Fibroblast of mammary gland (primary cell): ENCODE measurements at places on chromosomes 7 and 10.

DNA sequence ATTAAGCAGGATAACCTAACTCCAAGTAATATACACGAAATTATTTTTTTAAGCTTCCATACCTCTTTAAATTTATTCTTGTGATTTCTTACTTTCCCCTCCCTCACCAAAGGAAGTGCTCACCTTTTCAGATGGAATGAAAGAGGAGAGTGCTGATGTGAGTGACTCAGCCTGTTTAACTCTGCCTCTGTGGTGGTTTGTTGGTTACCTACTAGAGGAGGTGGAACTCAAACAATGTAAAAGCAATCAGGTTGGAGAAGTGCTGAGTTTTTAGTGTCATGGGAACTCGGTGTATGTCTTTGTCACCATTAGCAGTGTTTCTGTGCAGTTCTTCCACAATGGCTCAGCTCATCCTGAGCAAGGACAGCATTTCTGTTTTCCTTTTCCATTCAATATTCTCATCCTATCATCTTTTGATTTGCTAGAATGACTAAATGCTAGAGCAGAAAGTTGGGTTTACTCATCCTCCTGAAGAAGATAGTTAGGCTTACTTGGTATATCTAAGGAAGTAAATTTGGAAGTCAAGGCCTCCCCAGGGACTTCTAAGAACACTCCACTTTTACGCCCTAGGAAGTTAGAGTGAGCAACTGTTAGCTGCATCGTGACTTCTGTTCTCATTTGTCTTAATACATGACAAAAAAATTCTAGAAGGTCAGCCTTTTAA is 6.0 kb downstream of the ADD3 start:
- DNase-seq, result peak; percentile 74

GRCh38 chr10:21055339-21056135 is 158.4 kb upstream of the NEBL start:
- no peak for DNase-seq

GRCh38 chr7:100506356-100506923 is 22.7 kb downstream of the NYAP1 start:
- DNase-seq, result no peak

DNA sequence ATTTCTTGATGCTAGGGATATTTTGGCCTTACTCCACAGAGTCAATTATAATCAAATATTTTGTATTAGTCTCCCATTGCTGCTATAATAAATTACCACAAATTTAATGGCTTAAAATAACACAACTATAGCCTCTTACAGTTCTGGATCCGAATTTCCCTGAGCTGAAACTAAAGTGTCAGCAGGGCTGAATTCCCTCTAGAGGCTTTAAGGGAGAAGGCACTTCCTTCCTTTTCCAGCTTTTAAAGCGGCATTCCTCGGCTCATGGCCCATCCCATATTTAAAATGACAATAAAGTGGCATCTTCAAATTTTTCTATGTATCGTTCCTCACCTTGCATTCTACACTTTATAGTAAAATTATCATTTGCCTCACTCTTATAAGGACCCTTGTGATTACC is 421.4 kb upstream of the ZWINT start:
- DNase-seq, result no peak

DNA sequence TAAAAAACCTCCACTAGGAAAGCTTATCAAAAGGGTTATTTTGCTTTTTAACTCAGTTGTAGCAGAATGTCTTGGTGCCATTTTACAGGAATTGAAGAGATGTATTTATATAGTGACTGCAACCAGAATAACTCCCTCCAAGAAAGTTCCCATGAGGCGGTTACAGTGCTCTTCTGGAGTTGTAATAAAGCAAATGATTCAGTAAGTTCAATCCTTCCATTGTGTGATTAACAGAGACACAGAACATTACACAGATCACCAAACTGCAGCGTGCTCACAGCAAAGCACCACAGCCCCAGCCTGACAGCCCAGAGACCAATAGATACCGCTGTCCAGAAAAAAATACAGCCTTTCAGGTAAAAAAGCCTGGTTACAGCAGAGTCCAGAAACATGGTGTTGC is 21.9 kb upstream of the CABCOCO1 start:
- DNase-seq, result no peak

GRCh38 chr10:122465401-122466040 is 4.2 kb downstream of the HTRA1 start:
- DNase-seq, result no peak

DNA sequence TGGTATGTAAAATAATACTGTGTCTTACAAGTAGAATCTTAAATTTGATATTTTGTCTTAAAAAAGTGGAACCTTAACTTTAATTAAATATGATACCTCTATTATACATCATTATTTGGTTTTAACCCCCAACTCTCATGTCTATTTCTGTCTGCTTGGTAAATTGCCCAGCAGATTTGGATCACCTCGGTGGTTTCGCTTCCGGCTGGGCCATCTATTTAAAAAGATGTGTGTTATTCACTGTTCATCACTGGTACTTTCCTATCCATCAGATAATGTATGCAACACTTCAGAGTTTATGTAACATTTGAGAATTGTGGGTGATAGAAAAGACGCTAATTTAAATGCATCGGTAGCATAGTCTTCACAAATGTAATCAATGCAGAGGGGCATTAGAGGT is 119.7 kb downstream of the SND1 start:
- DNase-seq, result no peak

DNA sequence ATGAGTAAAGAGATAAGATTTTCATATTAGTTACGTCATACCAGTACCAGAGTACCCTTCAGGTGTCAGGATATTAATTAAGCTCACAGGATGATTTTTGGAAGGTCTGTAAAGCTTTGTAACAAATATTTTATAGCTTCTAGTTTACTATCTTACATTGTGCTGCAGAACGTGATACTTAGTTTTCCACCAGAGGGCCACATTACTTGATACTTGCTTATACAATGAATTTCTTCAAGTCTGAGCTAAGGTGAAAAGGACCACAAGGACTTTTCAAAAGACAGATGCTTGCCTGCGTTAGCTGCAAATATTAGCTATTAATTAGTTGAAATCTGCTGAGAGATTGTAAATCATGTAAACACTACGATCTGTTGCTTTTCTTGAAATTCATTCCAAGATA is 12.2 kb downstream of the FOXP2 start:
- peak; percentile 40 for DNase-seq

DNA sequence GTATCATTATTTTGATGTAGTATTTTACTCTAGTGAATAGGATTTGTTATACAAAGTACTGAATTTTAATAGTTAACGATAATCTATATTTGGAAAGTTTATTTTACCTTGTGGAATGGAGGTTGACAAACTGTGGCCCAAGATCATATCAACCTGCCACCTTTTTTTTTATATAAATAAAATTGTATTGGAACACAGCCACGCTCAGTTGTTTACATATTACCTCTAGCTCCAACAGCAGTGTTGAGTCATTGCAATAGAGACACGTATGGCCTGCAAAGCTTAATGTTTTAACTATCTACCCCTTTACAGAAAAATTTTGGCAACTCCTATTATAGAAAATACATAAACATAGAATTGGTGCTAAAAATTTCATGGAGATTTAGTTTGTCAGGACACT is 239.3 kb downstream of the THSD7A start:
- no peak for DNase-seq

GRCh38 chr10:35226507-35226906 is 99.9 kb downstream of the CREM start:
- DNase-seq, result no peak

DNA sequence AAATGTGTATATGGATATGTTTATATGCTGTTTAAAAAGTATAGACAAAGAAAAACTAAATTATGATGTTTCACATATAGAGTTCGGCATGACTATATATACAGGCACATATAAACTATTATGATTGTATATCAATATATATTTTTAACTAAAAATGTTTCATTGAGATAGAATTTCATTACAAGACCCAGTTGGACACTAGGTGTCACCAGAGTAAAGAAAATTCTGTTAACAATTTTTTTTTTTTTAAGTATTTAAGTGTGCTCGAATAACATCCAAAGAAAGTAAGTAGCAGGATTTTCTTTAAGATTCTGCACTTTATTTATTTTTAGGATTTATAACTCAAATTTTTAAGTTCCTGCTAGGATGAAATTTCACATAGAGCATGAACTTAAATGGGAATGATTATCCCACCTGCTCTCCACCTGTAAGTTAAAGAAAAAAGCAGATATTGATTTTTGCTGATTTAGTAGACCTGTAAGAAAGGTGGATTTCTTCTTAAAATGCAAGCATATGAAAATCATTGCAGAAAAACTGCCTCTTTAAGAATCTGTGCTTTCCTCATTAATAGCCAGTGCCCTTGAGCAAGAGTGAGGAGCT is 961.5 kb downstream of the PCDH15 start:
- DNase-seq, result peak; percentile 37
